Activated T-helper 17 cell treated with anti-CD3 and anti-CD28 coated beads, Interleukin-2, amount 50 U/mL, for 72 hours (primary cell): ENCODE measurements at places on chromosomes 7 and 10. TPM values are rescaled to one million over a fixed set of nuclear protein-coding genes. Genes with fewer than 3 reads are reported as not detected.

The CYP2C8 gene
- total RNA-seq = 0.17 TPM

The SGMS1 gene
- total RNA-seq = 22.4 TPM

The BMS1 gene
- total RNA-seq = 15.8 TPM

DNA sequence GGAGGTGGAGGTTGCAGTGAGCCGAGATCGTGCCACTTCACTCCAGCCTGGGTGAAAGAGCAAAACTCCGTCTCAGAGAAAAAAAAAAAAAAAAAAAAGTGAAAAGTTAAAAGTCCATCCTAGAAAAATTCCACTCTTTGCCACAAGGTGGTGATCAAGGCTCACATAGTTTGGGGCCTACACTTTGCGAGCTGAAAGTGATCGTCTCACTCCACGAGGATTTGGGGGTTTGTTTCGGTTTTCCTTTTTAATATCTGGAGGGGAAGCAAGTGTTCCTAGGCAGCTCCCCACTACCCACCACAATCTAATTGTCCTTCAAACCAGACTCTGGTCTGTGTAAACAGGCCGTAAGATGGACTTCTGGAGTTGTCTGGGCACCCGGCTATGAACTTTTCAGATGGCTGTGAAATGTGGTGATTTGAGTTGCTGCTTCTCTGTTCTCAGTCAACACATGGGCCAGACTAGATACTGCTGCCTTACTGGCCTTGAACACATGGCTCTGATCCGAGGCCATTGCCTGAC lies 27.1 kb downstream of the PRLHR start:
- ATAC-seq = peak; percentile 44
- no peaks in the 10 kb centered on the region for H3K36me3 ChIP-seq
- H3K4me3 ChIP-seq = no peak overlapping the region
- no peaks in the 10 kb centered on the region for H3K4me1 ChIP-seq

- H3K27me3 ChIP-seq = peaks cover 20% of the 10 kb centered on the region
- H3K4me1 ChIP-seq = no peaks in the 10 kb centered on the region
- no peak overlapping the region for H3K27ac ChIP-seq
- H3K4me3 ChIP-seq = no peak overlapping the region
- ATAC-seq = no peak
Measured at GRCh38 chr7:29763266-29763665, 43.0 kb upstream of the WIPF3 start.

DNA sequence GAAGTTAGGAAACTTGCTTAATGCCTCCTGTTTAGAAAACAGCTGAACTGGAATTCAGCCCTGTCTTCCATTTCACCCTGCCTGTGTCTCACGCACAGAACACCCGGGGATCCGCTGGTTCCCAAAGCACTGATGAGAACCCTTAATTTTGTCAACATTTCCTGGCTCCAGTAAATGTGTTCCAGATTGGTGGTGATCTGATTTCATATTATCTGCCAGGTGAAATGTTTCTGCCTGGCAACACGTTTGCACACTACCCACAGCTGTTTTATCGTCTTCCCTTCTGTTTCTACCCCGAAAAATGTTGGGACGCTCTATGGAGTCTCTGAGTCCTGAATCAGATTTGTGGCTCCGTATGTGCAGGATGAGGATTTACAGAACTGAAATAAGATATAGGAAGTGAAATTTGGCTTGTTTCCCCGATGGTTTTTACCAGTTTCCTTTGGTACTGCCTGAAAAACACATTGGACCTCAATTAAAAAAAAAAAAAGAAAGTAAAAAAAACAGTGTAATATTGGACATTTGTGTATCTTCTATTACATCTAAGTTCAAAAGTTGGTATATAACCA lies 29.0 kb downstream of the MRC1 start:
- no peaks in the 10 kb centered on the region for H3K4me1 ChIP-seq
- no peak overlapping the region for H3K4me3 ChIP-seq
- no peak for ATAC-seq
- no peaks in the 10 kb centered on the region for H3K36me3 ChIP-seq
- H3K27ac ChIP-seq = no peak overlapping the region
- peaks cover 20% of the 10 kb centered on the region for H3K27me3 ChIP-seq

GRCh38 chr7:88204525-88205110 lies 15.2 kb downstream of the SRI start:
- peak overlapping the region; percentile 25 for H3K27ac ChIP-seq
- H3K4me3 ChIP-seq = no peak overlapping the region
- no peaks in the 10 kb centered on the region for H3K27me3 ChIP-seq
- ATAC-seq = no peak
- H3K36me3 ChIP-seq = peaks cover 80% of the 10 kb centered on the region

DNA sequence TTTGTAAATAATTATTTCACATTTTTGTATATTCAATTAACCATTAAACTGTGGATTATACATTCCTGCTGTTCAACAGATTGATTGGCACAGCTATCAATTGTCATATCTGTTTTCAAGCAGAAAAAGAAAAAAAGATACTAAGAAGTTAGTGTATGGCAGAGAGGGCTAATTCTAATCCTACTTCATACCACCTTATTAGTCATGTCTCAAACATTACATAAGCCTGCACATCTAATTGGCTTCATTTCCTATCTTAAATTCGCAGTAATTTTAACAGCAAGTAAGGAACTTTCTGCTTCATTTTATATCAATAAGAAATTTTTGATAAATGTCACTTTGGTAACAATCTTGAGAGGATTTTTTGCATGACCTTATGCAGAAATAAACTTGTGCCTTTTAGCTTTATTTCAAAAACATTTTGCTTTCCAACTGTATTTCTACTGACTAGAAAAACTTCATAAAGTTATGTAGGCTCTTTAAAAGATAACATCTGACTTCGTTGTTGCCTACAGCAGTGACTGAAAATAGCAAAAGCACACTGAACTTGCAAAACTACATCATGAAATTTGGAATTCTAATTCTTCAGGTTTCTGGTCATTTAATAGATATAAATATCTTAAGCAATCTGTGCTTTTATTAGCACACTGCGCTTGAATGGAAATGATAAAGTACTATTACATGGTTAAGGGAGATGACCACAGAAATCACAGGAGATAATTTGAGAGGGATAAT lies 111.5 kb downstream of the SEMA3C start:
- H3K4me3 ChIP-seq = no peak overlapping the region
- no peak for ATAC-seq
- H3K36me3 ChIP-seq = no peaks in the 10 kb centered on the region
- no peaks in the 10 kb centered on the region for H3K4me1 ChIP-seq
- H3K27me3 ChIP-seq = no peaks in the 10 kb centered on the region

- peak; percentile 18 for ATAC-seq
- H3K36me3 ChIP-seq = no peaks in the 10 kb centered on the region
- H3K27me3 ChIP-seq = peaks cover 3% of the 10 kb centered on the region
- no peaks in the 10 kb centered on the region for H3K4me1 ChIP-seq
- H3K4me3 ChIP-seq = no peak overlapping the region
Measured at GRCh38 chr10:31121757-31122577, 90.3 kb upstream of the ZNF438 start.

DNA sequence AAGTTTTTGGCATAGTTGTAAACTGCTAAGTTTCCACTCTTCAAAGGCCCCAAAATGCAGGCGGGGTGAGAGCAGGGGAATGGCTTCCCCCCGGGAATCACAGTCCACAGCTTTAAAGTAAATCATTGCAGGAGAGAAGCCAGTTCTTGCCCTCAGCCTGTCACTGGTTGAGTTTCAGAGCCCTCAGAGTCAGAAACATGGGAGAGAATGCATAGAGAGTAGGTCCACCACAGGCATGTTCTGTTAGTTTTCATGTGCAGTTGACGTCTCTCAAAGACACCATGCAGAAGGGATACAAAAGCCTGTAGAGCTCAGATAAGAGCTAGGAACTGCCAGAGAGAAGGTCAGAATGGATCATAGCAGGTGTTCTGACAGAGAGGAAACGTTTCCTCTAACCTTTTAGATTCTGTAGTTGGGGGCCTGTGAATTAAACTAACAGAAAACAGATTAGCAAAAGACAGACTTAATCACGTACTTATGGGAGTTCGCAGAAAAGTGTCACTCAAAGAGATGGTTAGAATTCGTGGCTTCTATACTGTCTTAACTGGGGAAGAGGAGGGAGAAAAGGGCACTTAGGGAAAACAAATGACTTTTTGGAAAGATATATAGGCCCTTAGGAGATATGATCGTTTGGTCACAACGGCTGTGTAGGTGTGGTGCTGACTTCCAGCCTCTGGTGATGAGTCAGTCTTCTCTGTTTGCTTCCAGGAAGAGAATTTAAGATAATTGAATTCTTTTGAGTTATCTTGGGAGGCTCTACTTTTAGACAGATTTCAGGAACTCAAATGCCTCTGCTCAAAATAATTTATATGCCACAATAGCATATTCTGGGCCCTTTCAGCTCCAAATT lies 48.0 kb upstream of the MSRB2 start:
- no peaks in the 10 kb centered on the region for H3K36me3 ChIP-seq
- no peaks in the 10 kb centered on the region for H3K4me1 ChIP-seq
- no peak for ATAC-seq
